ENCODE measurements at places on chromosomes 3 and 15. TPM values are rescaled to one million over a fixed set of nuclear protein-coding genes. Genes with fewer than 3 reads are reported as not detected.

DNA sequence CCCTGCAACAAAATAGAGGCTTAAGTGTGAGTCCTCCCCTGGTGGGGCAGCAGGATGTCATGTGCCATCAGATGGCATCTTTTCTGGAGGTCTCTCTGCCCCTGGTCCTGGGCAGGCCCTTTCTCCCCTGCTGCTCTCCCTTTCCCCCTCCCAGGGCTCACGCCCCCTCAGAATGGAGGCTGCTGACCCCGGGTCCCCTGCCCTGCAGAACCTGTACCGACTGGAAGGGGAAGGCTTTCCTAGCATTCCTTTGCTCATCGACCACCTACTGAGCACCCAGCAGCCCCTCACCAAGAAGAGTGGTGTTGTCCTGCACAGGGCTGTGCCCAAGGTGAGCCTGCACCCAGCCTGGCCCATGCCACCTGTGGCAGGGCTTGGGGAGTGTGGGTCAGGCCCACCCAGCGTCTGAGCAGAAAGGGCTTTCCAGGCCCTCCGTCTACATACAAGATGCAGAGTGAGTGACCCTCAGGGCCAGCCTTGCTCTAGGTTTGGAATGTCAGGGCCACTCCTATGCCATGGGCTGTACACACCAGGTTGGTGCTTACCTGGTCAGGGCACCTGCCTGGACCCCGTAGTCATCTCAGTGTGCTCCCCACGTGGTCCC lies 7.1 kb downstream of the FES start:
- DNase-seq, result no peak

The DPPA2 gene
- total RNA-seq, result not detected

The ZNF80 gene
- not detected for total RNA-seq

GRCh38 chr15:36178303-36178633 lies 401.2 kb upstream of the CDIN1 start:
- DNase-seq, result no peak

The PLCH1 gene
- 7.8 TPM for total RNA-seq

GRCh38 chr3:179771797-179772196 lies 119.0 kb downstream of the USP13 start:
- no peak for DNase-seq

GRCh38 chr15:40894681-40895448 lies 615 bp downstream of the VPS18 start:
- DNase-seq, result no peak

The CX3CR1 gene
- 1.5 TPM for total RNA-seq

DNA sequence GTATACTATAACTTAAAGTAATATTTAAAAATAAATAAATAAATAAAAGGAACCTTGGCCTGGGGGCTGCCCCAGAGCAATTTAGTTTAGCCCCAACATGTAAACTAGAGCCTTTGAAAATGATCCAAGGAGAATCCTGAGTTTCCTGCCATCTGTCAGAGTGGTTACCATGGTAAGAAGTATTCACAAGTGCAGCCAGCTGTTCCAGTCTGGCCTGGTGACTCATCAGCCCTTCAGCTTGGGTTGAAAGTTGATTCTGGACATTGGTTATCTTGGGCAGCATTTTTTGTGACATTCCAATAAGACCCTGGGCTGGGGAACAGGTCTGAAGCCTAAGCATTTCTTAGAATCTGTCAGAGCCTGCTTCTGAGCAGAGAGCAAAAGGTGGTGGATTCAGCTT lies 72.7 kb upstream of the LRTM1 start:
- DNase-seq, result peak; percentile 46

DNA sequence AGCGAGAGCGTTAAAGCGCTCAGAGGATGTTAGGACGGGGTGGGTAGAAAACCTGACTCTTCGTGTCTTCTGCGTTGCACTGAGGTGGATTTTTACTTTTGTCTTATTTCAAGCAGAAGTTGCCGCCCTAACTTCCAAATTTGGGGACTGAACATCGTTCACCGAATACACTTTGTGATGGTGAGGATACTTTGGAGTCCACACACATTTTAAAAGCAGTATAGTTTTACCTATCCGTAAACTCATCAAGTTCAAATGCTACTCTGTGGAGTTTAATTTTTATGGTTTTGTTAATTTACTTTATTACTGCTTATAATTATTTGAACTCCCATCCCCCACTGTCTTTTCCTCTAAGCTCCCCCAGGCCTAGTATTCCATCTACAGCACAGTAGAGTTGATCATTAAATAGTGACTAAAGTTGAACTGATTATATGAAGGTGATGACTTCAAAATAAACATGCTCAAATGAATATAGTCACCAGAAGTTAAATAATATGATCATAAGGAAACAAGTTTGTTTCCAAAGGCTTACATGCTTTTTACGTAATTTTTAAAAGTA lies 617 bp upstream of the EOGT start:
- no peak for DNase-seq
